NCI-H1092 (cell line): ENCODE measurements at places on chromosomes 6 and 20.

DNA sequence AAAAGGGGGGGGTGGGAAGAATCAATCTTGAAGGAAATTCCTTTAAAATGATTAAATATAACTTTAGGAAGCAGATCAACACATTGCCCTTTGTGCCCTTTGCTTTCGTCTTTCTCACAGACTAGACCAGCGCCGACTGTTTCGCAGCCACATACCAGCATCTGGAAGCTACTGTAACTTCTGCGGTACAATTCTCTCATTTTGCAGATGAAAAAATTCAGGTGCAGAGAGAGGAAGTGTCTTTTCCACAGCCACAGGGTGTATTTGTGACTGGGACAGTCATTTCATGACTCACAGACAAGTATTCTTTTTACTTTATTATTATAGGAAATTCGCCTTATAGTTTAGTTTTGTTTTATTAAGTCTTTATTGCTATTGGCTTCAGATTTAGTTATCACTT is 84.2 kb downstream of the UST start:
- DNase-seq = no peak

DNA sequence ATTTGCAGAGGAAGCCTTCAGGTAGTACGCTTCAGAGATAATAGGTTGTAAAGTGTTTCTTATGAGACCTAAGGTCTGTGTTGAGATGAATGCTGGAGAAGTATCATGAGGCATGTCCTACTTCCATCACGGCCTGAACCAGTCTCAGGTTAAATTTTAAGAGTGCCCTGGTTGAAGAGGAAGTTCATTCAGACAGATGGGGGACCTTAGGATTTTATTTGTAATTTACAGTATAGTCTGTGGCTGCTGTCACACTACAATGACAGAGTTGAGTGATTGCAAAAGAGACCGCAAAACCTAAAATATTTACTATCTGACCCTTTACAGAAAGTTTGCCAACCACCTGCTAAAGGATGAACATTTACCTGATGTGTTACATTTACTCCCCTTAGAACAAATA is 70.9 kb downstream of the UST start:
- no peak for DNase-seq

DNA sequence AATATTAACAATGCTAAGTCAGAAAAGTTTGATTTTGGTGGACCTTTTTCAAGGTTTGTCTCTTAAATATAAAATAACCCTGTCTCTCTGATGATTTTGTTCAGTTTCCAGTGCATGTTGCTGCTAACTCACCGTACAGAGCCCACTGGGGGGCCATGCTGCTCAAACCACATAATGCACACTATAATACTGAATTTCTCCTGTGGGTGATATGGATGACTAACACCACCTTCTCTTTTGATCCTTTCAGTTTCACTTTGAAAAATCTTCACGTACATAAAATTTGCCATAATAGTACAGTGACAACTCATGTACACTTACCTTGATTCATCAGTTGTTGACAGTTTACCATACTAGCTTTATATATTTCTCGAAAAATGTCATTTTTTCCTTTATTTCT is 506.6 kb upstream of the MAN1A1 start:
- no peak for DNase-seq

- peak; percentile 47 for DNase-seq
Measured at GRCh38 chr20:5448449-5449118, 131.8 kb upstream of the PROKR2 start.

- DNase-seq = no peak
Measured at GRCh38 chr6:14751645-14752175, 494.2 kb upstream of the JARID2 start.

DNA sequence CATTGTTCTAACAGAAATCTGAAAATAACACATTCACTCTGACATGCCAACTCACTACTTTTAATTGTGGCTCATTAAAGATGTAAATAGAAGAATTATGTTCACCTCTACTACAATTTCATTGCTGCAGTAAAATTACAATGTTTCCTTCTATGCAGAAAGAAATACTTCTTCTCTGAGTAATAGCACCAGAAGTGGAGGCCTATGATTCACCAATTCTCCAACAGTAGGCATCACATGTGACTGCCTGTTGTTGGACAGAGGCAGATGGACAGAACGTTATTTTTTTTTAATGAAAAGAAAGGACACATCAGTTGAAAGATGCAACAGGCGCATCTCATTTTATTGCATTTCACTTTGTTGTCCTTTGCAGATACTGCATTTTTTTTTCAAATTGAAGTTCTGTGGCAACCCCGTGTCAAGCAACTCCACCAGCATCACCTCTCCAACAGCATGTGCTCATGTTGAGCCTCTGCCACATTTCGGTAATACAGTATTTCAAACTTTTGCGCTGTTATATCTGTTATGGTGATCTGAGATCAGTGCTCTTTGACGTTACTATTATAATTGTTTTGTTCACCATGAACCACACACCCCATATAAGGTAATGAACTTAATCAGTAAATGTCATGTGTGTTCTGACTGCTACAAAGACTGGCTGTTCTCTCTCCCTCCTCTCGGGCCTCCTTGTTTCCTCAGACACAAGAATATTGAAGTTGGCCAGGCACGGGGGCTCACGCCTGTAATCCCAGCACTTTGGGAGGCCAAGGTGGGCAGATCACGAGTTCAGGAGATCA is 121.4 kb downstream of the ATXN1 start:
- DNase-seq = no peak

- no peak for DNase-seq
Measured at GRCh38 chr6:124661097-124661661, 301.1 kb upstream of the RNF217 start.

DNA sequence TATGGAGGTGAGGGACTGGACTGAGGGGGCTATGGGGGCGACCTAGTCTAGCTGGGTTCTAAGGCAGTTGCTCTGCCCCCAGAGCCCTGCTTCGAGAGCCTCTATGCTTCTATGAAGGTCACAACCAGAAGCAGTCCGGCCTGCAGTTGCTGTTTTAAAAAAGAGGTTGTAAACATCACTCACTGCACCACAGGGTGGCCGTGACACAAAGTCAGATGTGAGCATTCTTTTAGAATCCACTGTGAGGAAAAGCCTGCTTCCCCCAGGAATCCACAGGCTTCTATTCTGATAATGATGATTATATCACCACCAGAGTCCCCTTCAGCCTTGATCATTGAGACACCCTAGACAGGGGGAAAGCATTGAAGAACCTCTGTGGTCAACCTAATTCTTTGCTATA is 229.7 kb upstream of the AGPAT4 start:
- no peak for DNase-seq

DNA sequence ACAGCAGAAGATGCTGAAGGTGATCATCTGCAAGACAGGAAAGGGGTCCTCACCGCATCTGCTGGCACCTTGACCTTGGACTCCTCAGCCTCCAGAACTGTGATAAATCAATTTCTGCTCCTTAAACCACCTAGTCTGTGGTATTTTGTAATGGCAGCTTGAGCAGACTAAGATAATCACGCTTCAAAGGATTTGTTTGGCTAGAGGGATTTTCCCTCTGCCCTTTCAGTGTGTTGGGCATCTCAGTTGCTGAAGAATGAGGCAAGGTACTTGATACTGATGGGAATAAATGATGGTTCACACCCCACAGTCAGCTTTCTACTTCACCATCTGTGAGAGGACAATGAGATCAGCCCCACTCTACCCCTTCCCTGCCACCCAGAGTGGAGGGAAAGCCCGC is 60.2 kb downstream of the ADAT2 start:
- no peak for DNase-seq

GRCh38 chr6:38420207-38420606 is 219.5 kb downstream of the BTBD9 start:
- DNase-seq = no peak

DNA sequence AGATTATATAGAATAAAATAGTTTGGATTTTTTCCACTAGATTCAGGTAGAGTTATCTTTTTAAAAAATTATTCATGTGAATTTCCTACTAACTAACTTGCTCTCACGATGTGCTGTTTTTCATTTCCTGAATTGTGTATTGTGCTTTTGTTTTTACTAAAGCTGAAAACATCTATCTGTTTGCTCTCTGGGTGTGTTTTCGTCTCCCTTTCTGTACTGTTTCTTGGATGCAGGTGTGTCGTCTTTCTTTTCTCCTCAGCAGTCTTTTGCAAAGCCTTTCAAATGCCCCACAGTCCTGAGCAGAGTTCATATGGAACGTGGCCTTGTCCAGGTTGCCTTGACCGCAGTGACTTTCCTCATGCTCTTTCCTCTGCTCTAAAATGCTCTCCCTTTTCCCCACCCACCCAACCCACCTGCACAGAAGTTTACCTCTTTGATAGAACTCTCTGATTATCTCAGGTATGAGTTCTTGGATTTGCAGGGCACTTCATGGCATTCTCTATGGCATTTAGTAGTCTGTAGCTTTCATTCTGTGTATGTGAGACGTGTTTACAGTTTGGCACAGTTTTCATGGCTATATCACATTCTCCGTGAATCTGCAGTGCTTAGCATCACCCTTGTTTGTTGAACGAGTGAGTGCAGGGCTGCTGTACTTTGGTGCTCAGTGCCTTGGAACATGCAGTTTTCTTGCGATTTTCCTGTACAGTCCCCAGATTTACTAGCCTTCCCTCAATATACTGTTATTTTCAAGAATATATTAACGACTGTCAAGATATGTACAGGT is 77.1 kb downstream of the FARS2 start:
- DNase-seq = no peak

DNA sequence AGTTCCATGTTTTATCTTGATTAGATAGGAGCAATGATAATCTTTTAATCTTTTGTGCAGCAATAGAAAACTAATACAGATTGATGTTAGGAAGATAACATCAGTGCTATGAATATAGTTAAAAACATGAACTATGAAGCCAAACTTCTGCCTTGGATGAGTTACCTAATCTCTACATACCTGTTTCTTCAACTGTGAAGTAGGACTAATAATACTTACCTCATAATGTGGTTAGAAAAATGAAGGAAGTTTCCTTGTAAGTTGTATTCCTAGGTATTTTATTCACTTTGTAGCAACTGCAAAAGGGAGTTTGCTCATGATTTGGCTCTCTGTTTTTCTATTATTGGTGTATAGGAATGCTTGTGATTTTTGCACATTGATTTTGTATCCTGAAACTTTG is 111.9 kb downstream of the FRK start:
- DNase-seq = no peak

GRCh38 chr20:52402514-52402913 is 210.9 kb upstream of the ZFP64 start:
- no peak for DNase-seq

DNA sequence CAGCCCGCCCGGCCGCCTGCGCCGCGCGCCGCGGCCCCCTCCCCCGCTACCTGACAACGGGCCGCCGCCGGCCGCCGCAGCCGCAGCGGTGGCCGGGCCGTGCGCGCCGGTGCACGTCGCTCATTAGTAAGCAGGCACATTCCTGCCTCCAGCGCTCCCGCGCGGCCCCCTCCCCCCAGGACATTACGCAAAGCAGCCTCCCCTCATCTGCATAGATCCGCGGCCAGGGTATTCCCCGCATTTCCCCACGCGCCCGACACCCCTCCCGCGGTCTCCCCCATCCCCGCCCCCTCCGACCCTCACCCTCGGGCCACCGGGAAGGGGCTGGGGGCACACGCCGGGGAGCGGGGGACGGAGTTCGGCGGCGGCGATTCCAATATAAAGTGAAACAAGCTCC is at the start of gene HIVEP2:
Gene HIVEP2 (minus strand): TSS at position 128 of the 397 bp plus-strand sequence. CDS start 170,438 bp downstream, outside the sequence.
- DNase-seq = no peak
